ENCODE measurements at places on chromosomes 11 and 22.

DNA sequence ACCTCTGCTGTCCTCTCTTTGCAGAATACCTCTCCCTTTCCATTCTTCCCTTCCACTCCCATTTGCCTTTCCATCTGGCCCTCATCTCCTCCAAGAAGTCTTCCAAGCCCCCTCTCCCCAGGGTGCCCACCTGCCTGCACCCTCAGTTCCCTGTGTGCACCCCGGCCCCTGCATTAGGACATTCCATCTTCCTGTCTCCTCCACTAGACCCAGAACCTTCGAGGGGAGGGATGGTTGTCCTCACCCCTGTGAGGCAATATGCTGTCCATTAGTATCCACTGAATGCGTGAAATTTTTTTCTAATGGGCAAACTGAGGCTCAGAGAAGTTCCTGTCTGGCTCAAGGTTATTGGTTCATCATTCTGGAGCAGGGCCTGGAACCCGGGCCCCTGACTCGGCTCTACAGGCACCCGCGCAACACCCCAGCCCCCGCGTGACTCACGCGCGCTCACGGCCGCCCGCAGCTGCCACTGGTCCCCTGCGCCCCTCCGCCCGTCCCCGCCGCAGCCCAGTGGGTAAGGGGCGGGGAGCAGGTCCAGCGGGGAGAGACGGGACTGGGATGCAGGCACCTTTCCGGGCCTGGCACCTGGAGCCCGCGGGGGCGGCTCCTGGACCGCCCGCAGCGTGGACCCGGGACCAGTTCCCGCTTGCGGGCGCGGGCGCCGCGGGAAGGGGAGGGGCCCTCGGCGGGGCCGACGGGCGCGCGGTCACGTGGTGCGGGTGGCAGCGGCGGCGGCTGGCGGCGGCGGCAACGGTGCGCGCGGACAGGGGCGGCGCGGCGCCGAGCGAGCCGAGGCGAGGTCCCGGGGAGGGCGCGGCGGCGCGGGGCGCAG, 7.0 kb downstream of the SEPTIN3 start:
- no peak for DNase-seq

DNA sequence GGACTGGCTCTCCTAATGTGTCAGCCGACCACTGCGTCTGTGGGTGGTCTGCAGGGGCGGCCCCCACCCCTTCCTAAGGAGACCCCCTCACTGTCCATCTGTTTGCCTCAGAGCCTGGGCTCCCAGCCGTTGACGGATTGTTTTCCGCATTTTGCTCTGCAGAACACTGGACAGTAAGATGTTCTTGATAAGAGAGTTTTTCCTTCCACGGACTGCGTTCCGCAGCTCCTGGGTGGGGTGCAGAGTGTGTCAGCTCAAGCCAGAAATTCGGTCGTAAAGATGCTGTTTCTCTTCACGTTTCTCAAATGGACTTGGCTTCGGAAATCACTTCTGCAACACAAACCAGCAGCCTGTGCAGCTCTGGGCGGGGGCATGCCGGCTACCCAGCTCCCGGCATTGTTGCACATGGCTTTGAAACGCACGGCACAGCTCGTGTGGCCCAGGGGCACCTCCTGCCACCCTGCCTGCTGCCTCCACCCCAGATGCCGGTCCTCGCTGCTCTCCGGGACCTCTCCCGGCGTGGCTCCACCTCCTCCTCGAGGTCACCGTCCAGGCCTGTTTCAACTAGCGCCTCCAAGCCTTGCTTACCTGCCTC, 2.9 kb upstream of the MRGPRG start:
- peak; percentile 54 for DNase-seq

DNA sequence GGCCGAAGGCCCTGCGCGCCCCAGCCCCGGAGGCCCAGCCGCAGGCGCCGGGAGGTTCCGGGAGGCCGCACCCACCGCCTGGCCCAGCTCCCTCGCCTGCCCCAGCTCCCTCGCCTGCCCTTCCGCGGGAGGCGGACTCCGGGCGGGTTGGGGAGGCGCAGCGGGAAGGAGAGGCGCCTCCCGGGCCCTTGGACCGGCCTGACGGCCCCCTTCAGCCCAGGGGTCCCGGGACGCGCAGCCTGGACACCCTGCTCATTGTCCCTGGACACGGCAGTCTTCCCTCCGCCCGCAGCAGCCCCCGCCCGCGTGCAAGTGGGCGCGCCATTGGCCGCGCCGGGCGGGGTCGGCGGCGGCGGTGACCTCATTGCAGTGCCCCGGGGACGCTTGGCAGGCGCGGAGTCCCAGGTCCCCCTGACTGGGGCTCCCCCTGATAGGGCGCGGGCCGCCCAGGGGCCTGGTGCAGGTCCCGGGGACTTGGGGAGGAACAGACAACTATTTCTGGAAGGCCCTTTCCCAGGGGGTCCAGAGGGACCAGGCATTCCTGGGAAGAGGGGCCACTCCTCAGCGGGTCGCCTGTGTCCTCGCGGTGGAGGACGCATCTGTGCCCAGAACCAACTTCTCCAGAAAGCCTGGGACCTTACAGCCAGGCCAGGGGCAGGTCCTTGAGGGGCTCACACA, 501 bp downstream of the CD151 start:
- DNase-seq: no peak

DNA sequence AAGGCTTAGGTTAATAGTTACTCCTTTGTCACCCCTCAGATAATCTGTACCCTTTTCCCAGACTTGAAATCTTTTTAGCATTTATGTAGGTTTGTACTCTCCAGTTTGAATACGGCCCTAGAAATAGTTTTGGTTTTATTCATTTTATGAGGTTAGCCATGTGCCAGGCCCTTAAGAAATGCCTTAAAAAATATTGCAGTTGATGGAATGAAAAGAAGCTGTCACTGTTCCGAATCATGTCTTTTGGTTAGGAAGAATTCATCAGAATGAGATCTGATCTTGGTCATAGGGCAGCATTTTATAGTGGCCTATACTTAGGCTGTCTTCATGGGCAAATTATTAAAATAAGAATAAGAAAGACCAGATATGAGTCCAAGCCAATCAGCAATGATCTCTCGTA, 14.8 kb upstream of the PRSS23 start:
- DNase-seq: no peak

DNA sequence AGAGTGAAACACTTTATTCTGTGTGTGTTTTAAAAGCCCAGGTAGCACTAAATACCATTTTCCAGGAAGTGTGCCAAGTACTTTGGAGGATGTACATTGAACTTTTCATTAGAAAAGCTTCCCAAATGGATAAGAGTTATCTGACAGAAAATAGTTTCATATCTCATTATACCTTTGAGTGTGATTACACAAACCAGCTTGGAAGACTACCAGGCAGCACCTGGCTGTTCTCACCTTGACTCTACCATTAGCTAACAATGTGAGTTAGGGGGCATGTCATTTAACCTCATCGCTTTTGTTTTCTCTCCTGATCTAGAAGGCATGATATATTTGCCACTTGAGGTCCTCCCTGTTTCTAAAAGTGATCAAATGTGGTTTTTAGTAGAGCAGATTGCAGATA, 50.2 kb downstream of the GRM5 start:
- no peak for DNase-seq

Data from sigmoid colon (tissue), 7 donors.